ENCODE measurements at places on chromosomes 7 and 10.

DNA sequence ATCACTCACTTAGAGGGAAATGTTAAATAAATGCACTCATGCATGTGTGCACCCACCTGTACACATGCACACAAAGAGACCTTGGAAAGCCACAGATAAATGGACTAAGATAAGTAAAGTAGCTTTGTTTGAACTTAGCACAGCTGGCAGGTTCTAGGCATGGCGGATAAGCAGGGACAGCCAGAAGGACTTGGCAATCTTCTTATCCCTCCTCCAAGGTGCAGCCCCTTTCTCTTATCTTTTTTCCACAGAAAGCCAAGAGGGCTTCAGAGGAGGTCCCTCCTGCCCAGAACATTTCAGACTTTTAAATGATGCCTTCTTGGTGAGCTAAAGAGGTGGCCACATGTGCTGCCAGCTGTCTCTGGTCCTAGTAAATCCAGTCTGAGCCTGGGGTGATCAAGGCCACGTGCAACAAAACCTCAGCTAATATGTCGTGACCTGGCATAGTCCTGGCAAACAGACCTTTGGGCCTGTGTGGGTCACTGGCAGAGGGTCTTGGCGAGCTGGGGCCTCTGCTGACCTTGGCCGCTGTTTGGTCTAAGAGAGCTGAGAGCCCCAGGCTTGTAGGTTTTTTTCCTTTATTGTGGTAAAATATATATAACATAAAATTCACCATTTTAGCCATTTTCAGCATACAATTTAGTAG is 43.2 kb upstream of the SLC35B4 start:
- no peaks in the 10 kb centered on the region for H3K27me3 ChIP-seq
- H3K27ac ChIP-seq, result no peak overlapping the region
- no peak overlapping the region for H3K4me3 ChIP-seq
- peaks cover 43% of the 10 kb centered on the region for H3K4me1 ChIP-seq
- no peak for DNase-seq
- H3K36me3 ChIP-seq, result peaks cover 14% of the 10 kb centered on the region

GRCh38 chr7:84568781-84569180 is 374.2 kb upstream of the SEMA3A start:
- H3K27me3 ChIP-seq, result no peaks in the 10 kb centered on the region
- no peaks in the 10 kb centered on the region for H3K36me3 ChIP-seq
- DNase-seq, result no peak
- no peak overlapping the region for H3K27ac ChIP-seq
- no peak overlapping the region for H3K4me3 ChIP-seq
- no peaks in the 10 kb centered on the region for H3K4me1 ChIP-seq

DNA sequence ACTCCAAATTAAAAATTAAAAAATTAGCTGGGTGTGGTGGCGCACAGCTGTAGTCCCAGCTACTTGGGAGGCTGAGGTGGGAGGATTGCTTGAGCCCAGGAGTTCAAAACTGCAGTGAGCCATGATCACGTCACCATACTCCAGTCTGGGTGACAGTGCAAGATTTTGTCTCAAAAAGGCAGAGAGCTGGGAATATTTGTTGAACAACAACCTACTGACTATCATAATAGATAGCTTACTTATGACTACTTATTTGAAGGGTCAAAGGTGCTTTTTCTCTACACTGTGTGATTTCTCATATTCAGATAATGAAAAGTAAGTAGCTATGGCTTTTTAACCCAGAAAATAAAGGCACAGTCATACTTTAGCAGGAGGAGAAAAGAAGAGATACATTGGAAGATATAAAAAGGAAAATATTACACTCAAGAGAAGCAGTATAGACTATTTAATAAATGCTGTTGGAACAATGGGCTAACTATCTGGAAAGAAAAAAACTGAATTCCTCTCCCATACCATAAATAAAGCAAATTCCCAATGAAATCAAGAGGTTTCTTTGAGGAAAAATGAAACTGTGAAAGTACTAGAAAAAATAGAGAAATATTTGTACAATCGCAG is 6.7 kb downstream of the GSDME start:
- peaks cover 12% of the 10 kb centered on the region for H3K4me1 ChIP-seq
- H3K4me3 ChIP-seq, result no peak overlapping the region
- H3K36me3 ChIP-seq, result no peaks in the 10 kb centered on the region
- DNase-seq, result no peak
- H3K27ac ChIP-seq, result no peak overlapping the region

GRCh38 chr7:28330384-28331070 is 81.8 kb upstream of the CREB5 start:
- no peaks in the 10 kb centered on the region for H3K27me3 ChIP-seq
- H3K36me3 ChIP-seq, result no peaks in the 10 kb centered on the region
- no peak overlapping the region for H3K27ac ChIP-seq
- H3K4me1 ChIP-seq, result no peaks in the 10 kb centered on the region
- DNase-seq, result no peak
